ENCODE measurements at places on chromosomes 12 and 14. TPM values are rescaled to one million over a fixed set of nuclear protein-coding genes. Genes with fewer than 3 reads are reported as not detected.

GRCh38 chr12:53479331-53479730 is 19.9 kb downstream of the MAP3K12 start:
- DNase-seq: no peak

GRCh38 chr12:12518919-12519318 is 43.7 kb downstream of the DUSP16 start:
- DNase-seq: no peak

DNA sequence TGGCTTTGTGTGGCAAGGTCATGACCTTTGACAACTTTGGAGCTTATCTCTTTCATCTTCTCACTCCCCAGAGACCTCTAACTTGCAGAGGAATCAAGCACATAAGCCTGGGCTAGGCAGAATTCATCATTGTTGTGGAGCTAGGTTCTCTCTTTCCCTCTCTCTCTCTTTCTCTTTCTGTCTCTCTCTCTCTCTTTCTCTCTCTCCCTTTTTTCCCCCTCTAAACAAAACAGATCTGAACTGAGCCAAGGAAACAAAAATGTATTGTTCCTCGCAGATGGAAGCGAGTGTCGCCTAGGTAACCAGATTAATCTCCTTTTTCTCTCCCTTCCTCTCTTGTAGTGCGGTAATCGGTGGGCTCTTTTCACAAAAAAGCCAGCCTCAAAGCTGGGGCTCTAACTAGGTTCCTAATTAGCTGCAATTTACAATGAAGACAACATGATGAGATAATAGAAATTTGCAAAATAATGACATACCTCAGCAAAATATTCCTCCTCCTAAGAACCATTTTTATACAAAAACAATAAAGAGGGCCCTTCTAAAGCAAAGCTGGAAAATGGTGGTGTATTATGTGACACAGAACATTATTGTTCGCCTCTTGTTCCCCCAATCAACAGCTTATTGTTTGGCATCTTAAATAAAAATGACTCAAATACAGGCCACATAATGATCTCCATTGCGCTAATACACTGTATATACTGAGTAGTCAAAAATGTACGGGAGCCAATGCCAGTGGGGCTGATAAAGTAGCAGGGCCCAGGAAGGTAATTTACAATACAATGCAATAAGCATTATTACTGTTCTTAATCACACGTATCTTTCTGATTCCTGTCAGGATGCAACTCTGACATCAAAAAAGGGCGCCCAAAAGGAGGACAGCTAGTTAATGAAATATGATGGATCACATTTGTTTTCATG is 65.7 kb upstream of the SOX5 start:
- DNase-seq: no peak

The PROX2 gene
- total RNA-seq: not detected

DNA sequence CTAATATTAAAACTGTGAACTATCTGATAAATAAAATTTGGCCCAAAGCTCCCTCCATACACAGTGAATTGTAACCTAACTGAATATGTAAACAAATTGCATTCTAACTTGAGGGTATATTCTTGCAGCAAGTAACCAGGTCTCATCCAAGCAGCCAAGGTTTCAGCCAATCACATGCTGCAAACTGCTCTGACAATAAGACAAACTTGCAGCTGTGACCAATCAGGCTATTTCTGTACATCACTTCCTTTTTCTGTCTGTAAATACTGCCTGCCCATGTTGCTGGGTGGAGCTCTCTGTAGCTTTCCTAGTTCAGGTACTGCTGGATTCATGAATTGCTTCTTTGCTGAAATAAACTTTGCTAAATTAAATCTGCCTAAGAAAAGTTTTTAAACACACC is 499.0 kb downstream of the GALC start:
- DNase-seq: no peak

DNA sequence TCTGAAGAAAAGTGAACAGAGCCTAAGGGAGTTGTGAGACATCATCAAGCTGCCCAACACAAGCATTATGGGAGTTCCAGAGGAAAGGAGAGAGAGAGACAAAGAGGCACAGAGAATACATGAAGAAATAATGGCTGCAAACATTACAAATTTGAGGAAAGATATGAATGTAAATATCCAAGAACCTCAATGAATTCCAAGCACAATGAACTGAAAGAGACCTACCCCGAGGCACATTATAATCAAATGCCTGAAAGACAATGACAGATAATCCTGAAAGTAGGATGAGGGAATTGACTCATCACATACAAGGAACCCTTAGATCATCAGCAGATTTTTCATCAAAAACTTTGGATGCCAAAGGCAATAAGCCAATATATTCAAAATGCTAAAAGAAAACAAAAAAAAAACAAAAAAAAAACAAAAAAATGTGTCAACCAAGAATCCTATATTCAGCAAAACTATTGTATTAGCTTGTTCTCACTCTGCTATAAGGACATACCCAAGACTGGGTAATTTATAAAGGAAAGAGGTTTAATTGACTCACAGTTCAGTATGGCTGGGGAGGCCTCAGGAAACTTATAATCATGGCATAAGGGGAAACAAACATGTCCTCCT is 37.8 kb downstream of the BCL2L14 start:
- DNase-seq: no peak

DNA sequence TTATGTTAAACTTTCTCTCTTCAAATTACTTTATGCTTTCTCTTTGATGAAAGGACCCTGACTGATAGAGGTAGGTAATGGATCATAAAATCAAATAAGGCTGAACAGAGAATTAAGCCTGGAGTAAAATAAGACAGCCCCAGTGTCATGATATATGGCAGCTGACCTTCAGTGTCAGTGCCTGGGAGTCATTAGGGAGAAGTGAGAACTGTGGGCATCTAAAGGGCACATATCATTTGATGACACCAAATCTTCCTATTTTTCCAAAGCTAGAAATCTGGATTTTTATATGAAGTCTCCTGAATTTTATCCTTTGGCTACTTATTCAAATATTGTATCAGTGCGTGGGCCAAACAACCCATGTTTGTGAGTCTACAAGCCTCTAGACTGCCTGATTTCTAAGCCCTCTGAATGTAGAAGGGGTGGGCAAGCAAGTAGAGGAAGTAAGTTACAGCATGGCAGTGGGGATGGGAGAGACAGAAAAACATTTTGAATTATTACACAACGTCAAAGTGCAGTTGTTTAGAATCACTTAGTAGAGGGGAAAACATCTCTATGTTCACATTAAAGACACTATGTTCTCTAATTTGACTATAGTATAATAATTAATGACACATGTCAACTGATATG is 10.0 kb downstream of the SLC39A9 start:
- DNase-seq: no peak

- DNase-seq: no peak
Observed at GRCh38 chr14:83433618-83434017, 1900.0 kb upstream of the SEL1L start.

The BDKRB1 gene
- 0.56 TPM for total RNA-seq

DNA sequence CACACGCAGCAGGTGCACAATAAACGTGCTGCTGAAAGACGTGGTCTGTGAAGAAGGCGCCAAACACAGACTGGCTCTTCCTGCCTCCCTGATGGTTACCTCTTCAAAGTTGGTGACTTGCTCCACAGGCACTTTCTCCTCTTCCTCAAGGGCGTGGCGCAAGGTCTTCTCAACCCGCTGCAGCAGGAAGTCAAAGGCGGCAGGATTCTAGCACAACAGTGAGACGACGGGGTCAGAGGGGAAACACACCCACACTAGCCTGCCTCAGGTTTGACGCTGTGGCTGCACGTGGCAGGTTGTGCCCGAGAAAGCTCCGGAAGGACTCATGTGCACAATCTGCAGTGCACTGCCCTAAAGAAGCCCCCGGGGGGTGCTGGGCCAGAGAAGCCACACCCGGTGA is 15.0 kb downstream of the POLE start:
- DNase-seq: peak; percentile 62

The CLEC2D gene
- total RNA-seq: 7.8 TPM

- no peak for DNase-seq
Observed at GRCh38 chr12:49854976-49855375, 12.1 kb upstream of the BCDIN3D start.

GRCh38 chr14:91265404-91265803 is 20.9 kb upstream of the GPR68 start:
- DNase-seq: no peak

The FBRSL1 gene
- total RNA-seq: 34.0 TPM

The CLEC6A gene
- total RNA-seq: not detected

GRCh38 chr12:27105746-27106536 is 23.6 kb upstream of the C12orf71 start:
- DNase-seq: no peak

The GALNT6 gene
- 9.7 TPM for total RNA-seq

The POTEM gene
- total RNA-seq: not detected

The ZNF891 gene
- 2.8 TPM for total RNA-seq

GRCh38 chr12:93176165-93176564 is 201.6 kb upstream of the NUDT4 start:
- no peak for DNase-seq

GRCh38 chr12:22624548-22624869 is 462 bp upstream of the ETNK1 start:
- DNase-seq: no peak

The KCNMB4 gene
- 1.7 TPM for total RNA-seq

DNA sequence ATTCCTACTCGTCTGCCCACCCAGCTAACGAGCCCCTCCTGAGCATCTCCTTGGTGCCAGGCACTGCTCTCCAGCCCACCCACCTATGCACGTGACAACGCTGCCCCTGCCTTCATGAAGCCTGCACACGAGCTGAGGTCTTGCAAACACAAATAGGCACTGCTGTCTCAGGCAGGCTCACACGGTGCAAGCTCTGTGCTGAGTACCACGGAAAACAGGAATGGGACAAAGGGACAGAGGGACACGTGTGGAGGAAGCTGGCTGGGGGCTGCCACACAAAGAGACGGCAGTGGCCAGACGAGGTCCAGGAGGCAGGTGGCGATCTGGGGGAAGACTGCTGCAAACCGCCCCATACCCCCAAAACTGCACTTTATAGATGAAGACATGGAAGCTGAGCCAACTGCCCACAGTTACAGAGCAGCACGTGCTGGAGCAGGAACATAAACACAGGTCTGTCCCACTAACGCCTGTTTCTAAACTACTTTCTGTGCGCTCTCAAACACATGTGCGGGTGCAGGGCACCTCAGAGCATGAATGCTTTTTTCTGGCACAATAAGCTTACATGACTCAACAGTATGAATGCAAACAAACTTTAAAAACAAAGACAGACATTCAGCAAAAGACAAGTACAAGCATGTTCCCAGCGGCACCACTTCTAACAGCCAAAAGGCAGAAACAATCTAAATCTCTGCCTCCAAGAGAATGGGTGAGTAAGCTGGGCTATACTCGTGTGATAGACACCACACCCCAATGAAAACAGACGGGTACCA is 64.5 kb downstream of the AMN start:
- DNase-seq: peak; percentile 24

The RILPL1 gene
- 20.7 TPM for total RNA-seq

DNA sequence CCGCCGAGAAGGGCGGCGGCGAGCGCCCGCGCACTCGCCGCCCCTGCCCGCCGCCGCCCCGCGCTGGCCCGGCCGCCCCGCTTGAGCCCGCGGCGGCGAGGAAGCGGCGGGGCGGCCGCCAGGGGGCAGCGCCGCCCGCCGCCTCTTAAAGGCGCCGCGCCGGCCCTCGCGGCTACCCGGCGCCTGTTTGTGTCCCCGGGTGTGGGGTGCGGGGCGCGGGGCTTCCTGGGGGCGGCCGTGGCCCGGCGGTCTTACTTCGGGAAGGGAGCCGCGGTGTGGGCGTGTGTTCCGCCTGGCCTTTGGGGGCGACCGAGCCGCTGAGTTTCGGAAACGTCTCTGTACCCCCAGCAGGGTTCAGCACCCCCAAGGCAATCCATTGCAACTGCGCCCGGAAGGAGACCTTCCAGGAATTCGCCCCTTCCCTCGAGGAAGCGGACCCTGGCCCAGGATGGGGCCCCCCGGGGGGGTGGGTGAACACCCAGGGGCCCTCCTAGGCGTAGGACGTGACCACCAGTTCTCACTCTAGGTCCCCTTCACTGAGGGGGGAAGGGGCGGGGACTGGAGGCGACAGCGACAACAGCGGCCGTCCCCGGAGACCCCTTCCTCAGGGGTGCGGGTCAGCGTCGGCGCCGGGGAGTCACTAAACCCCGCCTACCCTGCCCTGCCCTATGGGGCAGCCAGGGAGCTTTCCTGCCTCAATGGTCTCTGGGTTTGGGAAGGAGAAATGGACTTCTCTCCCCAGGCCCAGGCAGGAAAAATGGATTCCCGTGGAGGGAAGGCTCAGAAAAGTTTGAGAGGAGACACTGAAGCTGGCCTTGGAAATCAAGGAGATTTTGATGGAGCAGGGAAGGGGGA is at the start of gene ITPK1:
Gene ITPK1 (minus strand): TSS at position 105 of the 855 bp plus-strand sequence. CDS start 762 bp downstream, outside the sequence.
- DNase-seq: peak; percentile 86

DNA sequence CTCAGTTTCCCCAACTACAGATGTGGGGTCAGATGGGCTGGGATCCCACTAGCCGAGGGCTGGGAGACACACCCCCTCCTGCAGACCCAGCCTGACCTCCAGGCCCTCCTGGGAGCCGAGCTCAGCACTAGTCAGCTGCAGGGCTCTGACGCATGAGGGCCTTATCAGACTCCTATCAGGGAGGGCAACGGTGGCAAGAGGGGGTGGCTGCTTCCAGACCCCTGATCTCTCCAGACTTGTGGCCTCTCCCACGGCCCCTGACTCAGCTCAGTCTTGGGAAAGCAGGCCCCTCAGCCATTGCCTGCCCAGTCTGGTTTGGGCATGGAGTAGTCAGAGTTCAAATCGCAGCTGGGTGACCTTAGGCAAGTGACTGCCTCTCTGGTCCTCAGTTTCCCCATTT is 2.5 kb downstream of the RASAL1 start:
- DNase-seq: no peak

The LRFN5 gene
- 0.74 TPM for total RNA-seq

The DHRS2 gene
- total RNA-seq: not detected

GRCh38 chr14:56471056-56471455 is 108.5 kb upstream of the TMEM260 start:
- DNase-seq: no peak

The SLC39A9 gene
- total RNA-seq: 37.9 TPM

The CATSPERB gene
- total RNA-seq: 2.4 TPM

The GYS2 gene
- not detected for total RNA-seq

The CMTM5 gene
- 0.57 TPM for total RNA-seq

The GPR132 gene
- 3.1 TPM for total RNA-seq

The LMO3 gene
- 80.4 TPM for total RNA-seq

GRCh38 chr12:51388069-51388799 is 3.0 kb downstream of the GALNT6 start:
- DNase-seq: peak; percentile 87

The PKP2 gene
- 3.6 TPM for total RNA-seq

The ADCY6 gene
- total RNA-seq: 39.2 TPM

The KCNH3 gene
- total RNA-seq: 0.10 TPM

GRCh38 chr14:100237735-100238418 is 1.1 kb upstream of the YY1 start:
- DNase-seq: peak; percentile 85

The TNFRSF1A gene
- total RNA-seq: 190 TPM

DNA sequence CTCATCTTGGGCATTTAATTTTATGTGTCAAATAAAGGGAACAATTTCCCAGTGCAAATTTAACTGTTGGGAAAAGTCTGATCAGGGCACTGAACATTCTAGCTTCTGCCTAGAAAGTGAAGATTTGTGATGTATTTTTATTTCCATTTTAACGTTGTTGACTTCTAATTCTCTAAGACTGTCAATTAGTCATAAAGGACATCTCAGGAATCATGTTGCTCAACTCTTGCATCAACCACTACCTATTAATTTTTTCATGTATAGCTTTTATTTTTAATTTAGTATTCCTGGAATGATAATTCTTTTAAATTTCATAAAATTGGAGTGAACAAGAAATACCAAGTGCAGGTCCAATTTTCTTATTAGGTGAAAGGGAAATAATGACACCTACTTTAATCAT is 87.9 kb upstream of the METAP2 start:
- no peak for DNase-seq
